Stimulated activated naive B cell treated with anti-CD40 and anti-IgM and Interleukin-4, amounts not matched to agents 10 μg/mL and 1 μg/mL and 100 μg/mL, for 72 hours (primary cell): ENCODE measurements at places on chromosomes 5 and 9.

DNA sequence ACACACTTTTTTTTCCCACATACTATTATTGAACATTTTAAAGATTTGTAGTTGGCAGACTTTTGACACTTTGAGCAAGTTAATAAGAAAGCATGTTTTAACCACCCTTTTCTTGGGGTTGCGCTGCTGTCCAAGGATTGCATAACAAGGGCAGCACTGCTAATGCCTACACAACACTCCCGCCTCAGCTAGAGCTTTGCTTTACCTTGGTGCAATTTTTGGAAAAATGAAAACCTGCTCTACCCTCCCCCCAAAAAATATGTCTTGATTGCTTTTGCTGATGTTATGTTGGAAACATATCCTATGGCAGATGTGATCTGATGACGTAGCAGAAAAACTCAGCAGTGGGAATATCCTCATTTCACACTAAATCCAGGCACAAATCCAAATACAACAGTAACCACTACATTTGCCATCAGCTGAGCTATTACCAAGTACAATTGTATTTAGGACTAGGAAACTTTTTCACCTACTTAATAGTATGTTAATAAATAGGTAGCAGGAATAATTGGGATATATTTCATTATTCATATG lies 51.5 kb downstream of the UBE2R2 start:
- DNase-seq, result no peak

DNA sequence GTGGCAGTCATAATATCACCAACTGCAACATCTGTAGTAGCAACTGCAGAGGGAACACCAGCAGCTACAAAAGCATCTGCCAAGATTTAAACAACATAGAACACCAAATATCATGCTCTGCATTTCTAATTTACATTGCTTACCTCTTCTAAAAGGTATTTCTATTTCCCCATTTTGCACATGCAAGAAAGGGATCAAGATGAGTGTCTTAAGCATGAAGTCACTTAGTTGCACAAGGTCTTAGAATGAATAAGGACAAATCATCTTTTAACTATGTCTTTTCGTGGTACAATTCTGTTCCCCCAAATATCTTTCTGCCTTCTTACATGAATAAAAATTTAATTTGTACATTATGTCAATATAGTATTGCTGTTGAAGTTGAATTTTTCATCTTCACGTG lies 1746.4 kb downstream of the EFNA5 start:
- DNase-seq, result no peak

DNA sequence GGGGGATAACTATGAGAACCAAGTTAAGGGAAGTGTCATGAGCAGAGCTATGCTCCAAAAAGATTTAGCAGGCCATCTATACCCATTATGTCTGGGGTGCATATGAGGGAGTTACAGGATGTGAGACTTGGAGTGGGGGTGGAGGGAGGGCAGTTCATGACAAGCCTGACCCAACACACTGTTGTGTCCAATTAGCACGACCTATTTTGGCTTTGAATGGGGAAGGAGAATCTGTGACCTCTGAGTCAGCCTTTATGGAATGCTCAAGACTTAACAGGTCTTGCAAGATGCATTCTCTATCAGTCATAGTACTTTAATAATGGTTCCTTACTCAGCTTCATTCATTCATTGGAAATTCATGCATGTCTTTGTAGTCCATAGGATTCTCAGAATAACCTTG lies 71.7 kb downstream of the GRIA1 start:
- no peak for DNase-seq

DNA sequence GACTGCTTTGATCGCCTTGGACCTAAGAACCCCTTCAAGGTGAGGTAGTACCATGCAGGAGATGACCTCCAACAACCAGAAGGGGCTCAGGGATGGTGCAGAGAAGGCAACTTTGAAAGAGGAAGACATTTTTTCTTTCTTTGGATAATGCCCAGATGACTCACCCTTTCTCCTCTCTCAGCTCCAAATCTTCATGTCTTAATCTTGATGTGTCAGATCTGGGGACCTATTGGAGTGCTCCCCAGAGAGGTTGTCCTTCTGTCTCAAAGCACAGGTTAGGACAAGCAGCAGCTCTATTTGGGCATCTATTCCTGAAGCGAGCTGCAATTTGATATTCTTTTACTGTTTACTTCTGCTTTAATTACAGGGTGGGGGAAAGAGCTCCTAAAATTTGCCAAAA lies 229.9 kb upstream of the MAP3K1 start:
- no peak for DNase-seq

DNA sequence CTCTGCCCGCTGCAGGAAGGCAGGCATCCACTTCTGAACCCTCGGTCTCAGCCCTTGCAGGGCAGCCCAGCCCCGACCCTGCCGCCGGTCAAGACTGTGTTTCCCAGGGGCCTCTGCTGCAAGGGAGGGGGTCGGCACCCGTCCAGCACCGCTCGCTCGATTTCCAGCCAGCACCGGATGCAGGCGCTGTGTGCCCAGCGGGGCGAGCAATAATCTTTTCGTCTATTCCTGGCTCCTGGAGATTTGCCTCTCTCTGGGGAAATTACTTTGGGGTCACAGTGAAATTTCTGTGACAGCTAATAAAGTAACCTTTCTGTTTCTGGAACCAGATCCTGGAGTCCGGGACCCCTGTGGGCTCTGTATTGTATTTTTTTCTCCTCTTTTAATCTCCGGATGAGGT lies 155.3 kb downstream of the COL23A1 start:
- no peak for DNase-seq

- DNase-seq, result peak; percentile 73
Measured at GRCh38 chr9:94656200-94656599, 16.9 kb upstream of the FBP1 start.

GRCh38 chr5:8807636-8808035 lies 738.2 kb downstream of the SEMA5A start:
- no peak for DNase-seq

- DNase-seq, result no peak
Measured at GRCh38 chr9:26779062-26779461, 113.5 kb downstream of the CAAP1 start.

GRCh38 chr5:52767766-52768480 lies 19.8 kb upstream of the ITGA1 start:
- no peak for DNase-seq

DNA sequence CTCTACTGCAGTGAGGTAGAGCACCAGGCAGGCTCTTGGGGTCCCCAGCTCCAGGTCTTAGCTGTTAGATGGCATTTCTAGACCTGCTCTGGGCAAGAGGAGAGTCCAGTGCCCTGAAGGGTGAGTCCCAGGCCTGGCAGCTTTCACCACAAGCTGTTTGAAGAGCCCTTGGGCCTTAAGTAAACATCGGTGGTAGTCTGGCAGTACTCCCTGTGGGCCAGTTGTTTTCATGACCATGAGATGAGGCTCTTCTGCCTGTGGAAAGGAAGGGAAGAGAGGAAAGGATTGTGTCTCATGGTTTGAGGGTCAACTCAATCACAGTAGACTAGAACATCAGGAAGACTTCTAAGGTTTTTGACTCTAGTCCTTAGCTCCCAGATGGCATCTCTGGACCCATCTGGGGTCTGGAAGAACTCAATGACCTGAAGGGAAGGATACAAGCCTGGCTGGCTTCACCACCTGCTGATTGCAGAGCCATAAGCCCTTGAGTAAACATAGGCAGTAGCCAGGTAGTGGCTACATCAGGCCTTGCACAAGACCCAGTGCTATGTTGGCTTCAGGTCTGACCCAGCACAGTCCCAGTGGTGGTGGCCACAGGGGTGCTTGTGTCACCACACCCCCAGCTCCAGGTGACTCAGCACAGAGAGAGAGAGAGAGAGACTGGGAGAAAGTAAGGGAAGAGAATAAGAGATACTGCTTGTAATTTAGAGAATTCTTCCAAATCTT lies 114.3 kb upstream of the PCSK5 start:
- no peak for DNase-seq

DNA sequence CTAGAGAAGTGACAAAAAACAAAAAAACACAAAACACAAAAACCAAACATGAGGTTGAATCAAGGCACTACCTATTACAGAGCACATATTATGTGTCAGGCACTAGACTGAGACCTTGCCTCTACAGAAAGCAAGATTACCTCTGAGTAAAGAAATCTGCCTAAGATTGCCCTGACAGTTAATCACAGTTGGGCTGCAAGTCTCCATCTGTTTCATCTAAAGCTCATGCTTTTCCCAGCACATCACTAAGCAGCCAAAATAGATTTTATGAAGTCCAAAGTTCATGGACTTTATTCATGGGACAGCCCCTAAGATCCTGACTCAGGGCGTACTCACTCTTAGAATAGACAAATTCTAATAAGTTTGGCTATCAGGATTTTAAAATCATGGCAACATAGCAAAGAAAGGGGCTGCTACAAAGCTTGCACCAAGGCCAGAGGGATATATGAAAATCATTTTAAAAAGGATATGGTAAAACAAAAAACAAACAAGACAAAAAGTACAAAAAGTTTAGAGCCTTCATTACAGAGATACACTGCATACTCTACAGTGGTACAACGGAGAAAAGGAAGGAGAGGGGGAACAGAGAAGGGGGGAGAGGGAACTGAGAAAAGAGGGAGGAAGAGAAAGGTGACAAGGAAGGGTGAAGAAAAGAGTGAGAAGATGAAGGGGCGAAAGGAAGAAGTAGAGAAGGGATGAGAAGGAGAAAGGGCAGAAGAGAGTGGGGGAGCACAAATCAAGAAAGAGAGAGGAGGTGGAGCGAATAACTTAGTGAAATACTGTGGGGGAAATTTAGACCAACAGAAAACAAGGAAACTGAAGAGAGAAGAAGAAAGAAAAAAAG lies 58.2 kb downstream of the RICTOR start:
- DNase-seq, result no peak

GRCh38 chr5:151312756-151313324 lies 9.3 kb upstream of the SLC36A3 start:
- DNase-seq, result no peak

DNA sequence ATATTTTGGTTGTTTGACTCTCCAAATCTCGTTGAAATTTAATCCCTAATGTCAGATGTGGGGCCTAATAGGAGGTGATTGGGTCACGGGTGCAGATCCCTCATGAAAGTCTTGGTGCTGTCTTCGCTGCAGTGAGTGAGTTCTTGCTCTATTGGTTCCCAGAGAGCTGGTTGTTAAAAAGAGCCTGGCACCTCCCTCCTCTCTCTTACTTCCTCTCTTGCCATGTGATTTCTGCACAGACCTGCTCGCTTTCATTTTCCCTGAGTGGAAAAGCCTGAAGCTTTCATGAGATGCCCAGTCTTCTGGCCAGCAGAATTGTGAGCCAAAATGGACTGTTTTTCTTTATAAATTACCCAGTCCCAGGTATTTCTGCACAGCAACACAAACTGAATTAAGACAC lies 221.6 kb downstream of the MAT2B start:
- DNase-seq, result peak; percentile 20

DNA sequence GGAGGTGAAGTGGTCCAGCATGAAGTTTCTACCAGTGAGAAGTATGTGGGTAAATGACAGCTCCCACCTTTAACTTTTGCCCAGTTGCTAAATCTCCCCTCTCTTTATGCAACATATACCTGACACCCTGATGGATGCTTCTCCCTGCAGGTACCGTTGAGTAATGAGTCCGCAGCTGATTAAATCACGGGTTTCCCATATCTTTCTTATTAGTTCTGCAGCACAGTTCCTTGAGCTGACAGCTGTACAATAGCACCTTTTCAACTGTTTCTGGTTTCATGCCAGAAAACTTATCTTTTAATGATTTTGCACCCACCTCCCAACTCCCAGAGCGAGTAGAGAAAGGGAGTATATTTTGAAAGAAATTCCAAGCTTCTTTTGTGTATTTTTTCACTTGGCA lies 161.0 kb upstream of the TUT7 start:
- no peak for DNase-seq

DNA sequence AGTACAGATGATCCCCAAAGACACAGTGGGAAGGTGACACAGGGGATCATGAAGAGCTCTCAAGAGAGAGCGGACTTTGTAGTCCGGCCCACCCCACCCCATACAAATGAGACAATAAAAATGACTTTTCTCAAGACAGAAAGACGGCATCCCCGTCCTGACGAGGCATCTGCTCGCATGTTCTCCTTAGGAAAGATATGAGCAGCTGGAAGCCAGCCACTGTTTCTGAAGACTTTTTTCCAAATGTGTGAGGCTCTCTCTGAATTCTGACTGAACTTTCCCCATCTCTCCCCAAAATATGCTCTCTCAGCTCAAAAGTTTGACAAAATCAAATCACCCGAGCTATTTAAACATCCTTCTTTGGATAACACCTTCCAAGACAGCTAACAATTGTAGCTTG lies 105.2 kb downstream of the RFK start:
- DNase-seq, result no peak

DNA sequence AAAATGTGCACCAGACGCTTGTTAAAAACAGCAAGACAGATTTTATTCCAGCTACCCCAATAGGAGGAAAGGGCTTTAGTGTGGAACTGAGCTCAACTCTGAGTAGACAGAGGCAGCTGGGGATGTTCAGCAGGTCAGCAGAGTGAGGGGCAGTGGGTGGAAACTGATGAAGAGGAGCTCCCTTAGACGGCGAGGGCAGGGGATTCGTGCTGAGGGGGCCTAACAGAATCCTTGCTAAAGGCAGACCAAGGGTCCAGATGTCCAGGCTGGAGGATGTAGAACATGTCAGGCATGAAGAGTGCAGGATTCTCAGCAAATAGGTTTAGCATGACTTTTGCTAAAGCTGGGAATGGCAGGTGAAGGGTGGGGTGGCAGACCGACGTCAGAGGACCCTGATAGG lies 71.9 kb upstream of the OLFM1 start:
- no peak for DNase-seq

- no peak for DNase-seq
Measured at GRCh38 chr9:36063804-36064447, 27.2 kb downstream of the RECK start.

GRCh38 chr5:135154961-135155360 lies 120.9 kb upstream of the PITX1 start:
- no peak for DNase-seq

DNA sequence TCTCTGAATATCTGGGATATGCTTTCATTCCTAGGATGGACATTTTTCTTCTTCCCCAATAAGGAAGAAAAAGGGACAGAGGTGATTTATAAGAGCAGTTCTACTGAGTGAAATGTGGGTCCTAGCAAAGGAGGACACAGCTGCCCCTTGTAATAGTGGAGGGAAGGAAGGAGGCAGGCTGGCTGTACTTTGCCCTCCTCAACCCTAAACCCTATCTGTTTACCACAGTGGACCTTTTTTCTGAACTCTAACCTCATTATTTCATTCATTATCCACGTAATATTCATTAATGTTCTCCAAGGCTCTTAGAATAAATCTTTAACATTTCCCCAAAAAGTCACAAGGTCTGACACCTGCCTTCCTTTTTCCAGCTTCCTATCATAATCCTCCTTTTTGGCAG lies 37.8 kb downstream of the GHR start:
- DNase-seq, result no peak

DNA sequence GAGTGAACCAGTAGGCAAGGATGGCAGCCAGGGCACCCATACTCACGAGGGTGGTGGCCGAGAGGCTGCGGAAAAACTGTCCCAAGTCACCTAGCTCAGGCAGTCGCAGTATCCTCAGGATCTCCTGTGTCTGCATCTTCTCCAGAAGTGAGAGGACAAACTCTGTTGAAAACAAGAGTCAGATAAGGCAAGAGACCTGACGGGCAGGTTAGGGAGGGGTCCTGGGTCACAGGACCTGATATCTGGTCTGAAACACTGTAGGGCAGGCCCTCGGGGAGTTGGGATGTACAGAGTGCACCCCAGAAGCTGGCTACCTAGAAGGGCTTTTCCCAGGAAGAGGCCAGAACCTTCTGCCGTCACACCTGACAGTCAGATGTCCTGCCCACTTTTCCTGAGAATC lies 17.4 kb downstream of the ACSL6 start:
- no peak for DNase-seq
